ENCODE measurements at places on chromosomes 16 and 17. TPM values are rescaled to one million over a fixed set of nuclear protein-coding genes. Genes with fewer than 3 reads are reported as not detected.

MT1A gene
- total RNA-seq = 0.28 TPM

TPSD1 gene
- total RNA-seq = not detected

INTS2 gene
- total RNA-seq = 12.2 TPM

KLHL11 gene
- total RNA-seq = 26.0 TPM

G6PC1 gene
- total RNA-seq = not detected

CNTNAP1 gene
- 19.9 TPM for total RNA-seq

CPHXL2 gene
- total RNA-seq = not detected

CHAD gene
- not detected for total RNA-seq

ZMYND15 gene
- total RNA-seq = 0.14 TPM

PRSS36 gene
- total RNA-seq = 0.09 TPM

KRTAP4-3 gene
- total RNA-seq = not detected

CCL8 gene
- 8.8 TPM for total RNA-seq

TNFRSF17 gene
- not detected for total RNA-seq

PLA2G10 gene
- total RNA-seq = not detected

SLC5A2 gene
- total RNA-seq = not detected

Measured in smooth muscle cell of bladder (primary cell).